ENCODE measurements at places on chromosomes 1 and 21.

- no peak for DNase-seq
These were observed 336.7 kb downstream of the DUSP10 start for GRCh38 chr1:221405146-221405545.

DNA sequence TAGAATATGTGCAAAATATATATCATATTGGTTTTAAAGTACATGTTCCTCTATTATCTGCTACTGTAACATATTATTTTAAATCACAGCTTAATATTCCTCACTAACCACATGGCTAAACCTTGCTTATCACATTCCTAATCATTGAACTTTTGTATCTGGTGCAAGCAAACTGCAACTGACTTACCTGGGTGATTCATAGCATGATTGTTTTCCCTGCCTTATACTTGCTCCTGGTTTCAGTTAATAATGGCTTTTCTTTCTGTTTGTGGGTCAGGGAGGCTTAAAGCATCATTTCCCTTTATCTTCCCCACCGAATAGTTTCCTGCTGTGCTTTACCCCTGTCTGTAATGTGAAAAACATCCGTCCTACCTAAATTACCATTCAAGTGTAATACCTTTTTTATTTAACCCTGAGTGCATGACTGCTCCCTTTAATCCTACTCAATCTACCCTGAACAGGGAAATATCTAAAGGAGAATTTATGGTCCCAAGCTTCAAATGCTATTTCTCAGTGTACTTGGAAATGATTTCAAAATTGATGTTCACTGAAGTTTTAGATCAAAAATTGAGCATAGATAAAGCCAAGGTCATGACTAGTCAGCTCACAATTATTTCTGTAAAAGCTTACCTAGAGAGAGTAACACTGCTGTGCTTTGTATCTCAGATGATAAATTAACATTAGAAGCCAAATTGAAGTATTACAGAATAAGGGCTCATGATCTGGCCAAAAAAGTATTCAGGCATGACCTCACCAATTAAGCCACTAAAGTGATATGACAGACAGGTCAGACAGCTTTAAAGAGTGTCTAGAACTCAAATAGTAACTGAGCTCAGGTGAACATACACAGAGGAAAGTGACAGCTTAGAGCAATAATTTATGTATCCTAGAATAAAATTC is 507.1 kb downstream of the BRINP3 start:
- no peak for DNase-seq

DNA sequence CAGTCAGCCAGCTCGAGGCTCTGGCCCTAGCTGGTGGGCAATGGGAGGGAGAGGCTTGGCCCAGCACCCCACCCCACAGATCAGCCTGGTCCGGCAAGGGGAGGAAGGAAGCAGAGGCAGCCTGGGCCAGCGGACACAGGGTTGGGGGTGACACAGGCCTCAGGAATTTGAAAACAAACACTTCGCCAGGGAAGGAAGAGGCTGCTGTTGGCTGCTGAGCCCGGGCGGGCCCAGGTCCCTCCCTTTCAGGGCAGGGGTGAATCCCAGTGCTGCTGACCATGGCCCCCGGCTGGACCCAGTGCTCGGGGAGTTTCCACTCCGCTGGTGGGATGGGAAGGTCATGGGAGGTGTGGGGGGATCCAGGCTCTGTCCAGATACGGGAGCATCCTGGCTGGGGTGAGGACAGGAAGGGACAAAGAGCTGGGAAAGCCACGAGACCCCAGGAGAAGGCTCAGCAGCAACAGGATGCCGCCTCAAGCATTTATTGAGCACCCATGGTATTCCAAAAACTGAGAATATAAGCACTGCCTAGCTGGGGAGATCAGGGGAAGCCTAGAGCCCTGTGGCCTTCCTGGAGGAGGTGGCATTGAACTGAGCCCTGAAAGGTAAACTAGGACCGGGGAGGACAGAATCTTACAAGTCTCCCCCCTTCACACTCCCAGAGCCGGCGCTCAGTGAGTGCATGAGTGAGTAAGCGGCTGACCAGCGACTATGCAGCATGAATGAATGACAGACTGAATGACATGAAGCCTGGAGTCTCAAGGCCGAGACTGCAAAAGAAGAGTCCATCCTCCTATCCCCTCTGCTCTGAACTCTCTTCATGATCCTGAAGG is 26.2 kb upstream of the EPHA2 start:
- DNase-seq: no peak

- no peak for DNase-seq
These were observed 12.9 kb downstream of the KCNE1 start for GRCh38 chr21:34499116-34499515.

DNA sequence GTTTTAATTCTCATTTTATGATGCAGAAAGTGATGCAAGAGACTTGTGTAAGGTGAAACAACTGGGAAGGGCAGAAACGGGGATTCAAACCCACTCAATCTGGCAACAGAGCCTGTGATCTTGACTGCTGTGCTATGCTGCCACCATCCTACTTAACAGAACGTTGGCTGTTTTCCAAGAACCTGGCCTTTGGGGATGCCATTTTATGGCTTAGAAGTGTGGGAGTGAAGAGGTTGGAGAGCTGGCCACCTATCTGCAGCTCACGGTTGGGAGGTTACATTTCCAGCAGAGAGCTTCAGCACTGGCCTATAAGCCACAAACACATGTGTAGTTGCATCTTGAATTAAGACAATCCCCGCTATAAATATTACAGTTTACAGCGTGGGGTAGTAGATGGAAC is 235.3 kb downstream of the PRDM2 start:
- no peak for DNase-seq

GRCh38 chr1:212777151-212777550 is 14.4 kb downstream of the NSL1 start:
- no peak for DNase-seq

All from activated naive CD8-positive, alpha-beta T cell treated with anti-CD3 and anti-CD28 coated beads, Interleukin-2, amount 50 U/mL, for 24 hours (primary cell).